ENCODE measurements at places on chromosomes 11 and 22. TPM values are rescaled to one million over a fixed set of nuclear protein-coding genes. Genes with fewer than 3 reads are reported as not detected.

DNA sequence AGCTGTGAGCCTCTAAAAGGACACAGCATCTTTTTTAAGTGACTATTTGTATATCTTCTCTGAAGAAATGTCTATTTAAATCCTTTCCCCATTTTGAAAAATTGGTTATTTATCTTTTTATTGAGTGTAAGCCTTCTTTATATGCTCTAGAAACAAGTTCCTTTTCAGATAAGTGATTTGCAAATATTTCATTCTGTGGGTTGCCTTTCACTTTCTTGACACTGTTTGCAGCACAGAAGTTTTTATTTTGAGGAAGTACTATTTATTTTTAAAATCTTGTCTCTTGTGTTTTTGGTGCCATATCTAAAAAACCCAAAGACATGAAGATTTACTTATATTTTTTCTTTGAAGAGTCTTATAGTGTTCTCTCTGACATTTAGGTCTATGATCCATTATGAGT, 40.1 kb upstream of the LYVE1 start:
- DNase-seq, result no peak

DNA sequence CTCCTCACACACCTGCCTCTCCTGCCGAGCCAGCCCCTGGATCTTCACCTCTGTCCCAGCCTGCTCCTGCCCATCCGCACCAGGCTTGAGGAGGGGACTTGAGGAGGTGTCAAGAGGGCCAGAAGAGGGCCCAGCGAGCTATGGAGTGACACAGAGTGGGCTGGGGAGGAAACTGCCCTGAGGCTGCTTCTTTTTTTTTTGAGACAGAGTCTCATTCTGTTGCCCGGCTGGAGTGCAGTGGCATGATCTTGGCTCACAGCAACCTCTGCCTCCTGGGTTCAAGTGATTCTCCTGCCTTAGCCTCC, 21.9 kb upstream of the CDON start:
- no peak for DNase-seq

GRCh38 chr11:63611395-63611747, 2.9 kb downstream of the PLAAT3 start:
- DNase-seq, result no peak

DNA sequence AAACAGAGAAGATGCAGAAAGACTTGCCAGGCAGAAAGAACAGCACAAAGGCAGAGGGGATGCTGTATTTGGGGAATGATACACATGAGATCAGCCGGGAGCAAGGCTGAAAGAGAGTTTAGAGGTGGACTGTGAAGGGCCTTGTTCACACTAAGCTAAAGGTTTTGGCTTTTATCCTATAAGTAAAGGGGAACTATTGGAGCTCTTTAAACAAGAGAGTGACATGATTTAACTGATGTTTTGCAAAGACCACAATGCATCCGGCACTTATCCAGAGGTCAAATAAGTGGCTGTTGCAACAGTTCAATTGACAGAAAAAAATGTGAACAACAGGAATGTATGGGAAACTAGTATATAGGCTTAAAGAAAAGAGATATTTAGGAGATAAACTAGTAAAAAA, 64.7 kb upstream of the RRAS2 start:
- no peak for DNase-seq

GRCh38 chr11:107612445-107612844, 21.5 kb downstream of the ELMOD1 start:
- no peak for DNase-seq

DNA sequence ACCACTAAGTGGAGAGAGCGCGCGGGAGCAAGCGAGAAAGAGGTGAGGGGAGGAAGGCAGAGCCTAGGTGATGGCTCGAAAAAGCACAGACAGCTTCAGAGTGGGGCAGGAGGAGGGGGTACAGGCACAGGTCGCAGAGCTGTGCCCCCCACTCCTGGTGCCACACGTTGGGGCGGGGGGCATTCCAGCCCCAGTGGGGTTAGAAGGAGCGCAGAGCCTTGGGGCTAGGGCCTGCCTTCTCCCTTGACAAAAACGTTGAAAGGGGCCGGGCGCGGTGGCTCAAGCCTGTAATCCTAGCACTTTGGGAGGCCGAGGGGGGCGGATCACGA, 41.6 kb upstream of the ISX start:
- DNase-seq, result no peak

- no peak for DNase-seq
These were observed 4.1 kb downstream of the RELT start for GRCh38 chr11:73380331-73380730.

DNA sequence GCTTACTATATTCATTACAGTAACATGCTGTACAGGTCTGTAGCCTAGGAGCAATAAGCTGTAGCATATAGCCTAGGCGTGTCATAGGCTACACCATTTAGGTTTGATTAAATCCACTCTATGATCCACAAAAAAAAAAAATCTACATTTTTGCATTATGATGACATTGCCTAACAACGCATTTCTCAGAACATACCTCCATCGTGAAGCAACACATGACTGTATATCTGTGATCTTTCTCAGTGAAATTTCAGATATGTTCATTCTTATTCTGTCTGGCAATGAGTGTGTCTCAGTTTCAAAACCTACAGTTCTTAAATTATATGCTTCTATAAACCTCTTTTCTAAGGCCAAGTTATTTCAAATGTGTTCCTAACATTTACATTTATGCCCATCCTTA, 140.3 kb downstream of the CADM1 start:
- no peak for DNase-seq

RAG1 gene
- total RNA-seq, result 5.6 TPM

CSF2RB gene
- total RNA-seq, result not detected

CWF19L2 gene
- 11.3 TPM for total RNA-seq

MAPK8IP2 gene
- 0.16 TPM for total RNA-seq

IFITM1 gene
- 14.3 TPM for total RNA-seq

SSTR3 gene
- not detected for total RNA-seq

Measured in myocyte (in vitro differentiated cells).